Central memory CD8-positive, alpha-beta T cell (primary cell): ENCODE measurements at places on chromosomes 3 and 15.

GRCh38 chr3:124177071-124177470, 185.1 kb upstream of the ROPN1 start:
- no peak for DNase-seq
- no peak overlapping the region for H3K4me3 ChIP-seq
- no peaks in the 10 kb centered on the region for H3K4me1 ChIP-seq
- no peaks in the 10 kb centered on the region for H3K27me3 ChIP-seq
- H3K27ac ChIP-seq = no peak overlapping the region

DNA sequence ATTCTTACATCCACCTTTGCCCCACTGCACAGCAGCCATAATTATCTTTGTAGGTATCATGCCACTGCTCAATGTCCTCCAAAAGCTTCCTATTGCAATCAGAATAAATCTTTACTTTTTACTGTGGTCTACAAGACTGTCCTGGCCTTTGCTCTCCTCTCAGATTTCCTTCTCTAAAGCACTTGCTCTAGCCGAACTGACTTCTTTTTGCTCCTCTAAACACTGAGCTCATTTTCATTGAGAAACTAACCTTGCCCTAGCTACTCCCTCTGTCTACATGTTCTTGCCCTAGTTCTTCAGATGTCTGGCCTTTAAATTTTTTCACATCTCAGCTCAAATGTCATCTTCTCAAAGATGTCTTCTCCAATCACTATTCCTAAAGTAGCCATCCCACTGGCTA, 342.8 kb downstream of the TBC1D5 start:
- H3K27ac ChIP-seq = no peak overlapping the region
- no peaks in the 10 kb centered on the region for H3K27me3 ChIP-seq
- H3K4me1 ChIP-seq = no peaks in the 10 kb centered on the region
- H3K36me3 ChIP-seq = peaks cover 4% of the 10 kb centered on the region

DNA sequence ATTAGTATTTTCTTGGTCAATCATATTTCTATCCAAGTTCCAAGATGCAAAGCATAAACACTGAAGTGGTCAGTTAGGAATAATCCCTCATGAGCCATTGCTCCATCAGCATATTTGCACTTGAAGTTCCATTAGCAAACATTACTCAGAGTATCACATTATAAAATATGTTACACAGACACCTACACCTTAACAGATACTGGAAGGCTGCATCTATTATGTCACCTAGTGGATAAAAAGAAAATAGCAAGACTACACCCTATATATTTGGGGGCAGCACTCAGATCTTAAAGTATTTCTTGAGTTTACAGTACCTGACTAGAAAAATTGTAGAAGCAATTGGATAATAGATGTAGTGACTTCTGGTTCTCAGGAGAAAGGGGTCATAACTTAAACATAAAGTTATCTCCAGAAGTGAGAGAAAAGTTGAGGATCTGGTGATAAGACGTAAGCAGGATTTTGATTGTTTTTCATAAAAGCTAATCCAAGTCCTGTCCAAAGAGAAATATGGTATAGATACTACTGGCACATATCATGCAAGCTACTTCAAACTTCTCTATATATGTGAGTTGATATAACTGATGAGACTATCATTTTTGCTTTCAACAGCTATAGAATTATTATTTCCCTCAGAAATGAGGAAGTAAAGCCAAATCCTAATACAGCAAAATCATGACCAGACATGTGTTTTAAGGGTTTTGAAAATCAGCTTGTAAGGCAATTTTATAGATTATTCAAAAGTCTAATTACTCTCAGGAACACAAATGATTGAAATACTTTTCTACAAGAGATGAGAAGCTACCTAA, 422.2 kb downstream of the GBE1 start:
- no peaks in the 10 kb centered on the region for H3K4me1 ChIP-seq
- H3K27me3 ChIP-seq = no peaks in the 10 kb centered on the region
- H3K36me3 ChIP-seq = no peaks in the 10 kb centered on the region
- H3K4me3 ChIP-seq = no peak overlapping the region

- H3K4me1 ChIP-seq = no peaks in the 10 kb centered on the region
- H3K27me3 ChIP-seq = peaks cover 31% of the 10 kb centered on the region
- no peaks in the 10 kb centered on the region for H3K36me3 ChIP-seq
- DNase-seq = no peak
- no peak overlapping the region for H3K4me3 ChIP-seq
- no peak overlapping the region for H3K27ac ChIP-seq
Observed at GRCh38 chr15:89781891-89782618, 5.9 kb downstream of the MESP2 start.

DNA sequence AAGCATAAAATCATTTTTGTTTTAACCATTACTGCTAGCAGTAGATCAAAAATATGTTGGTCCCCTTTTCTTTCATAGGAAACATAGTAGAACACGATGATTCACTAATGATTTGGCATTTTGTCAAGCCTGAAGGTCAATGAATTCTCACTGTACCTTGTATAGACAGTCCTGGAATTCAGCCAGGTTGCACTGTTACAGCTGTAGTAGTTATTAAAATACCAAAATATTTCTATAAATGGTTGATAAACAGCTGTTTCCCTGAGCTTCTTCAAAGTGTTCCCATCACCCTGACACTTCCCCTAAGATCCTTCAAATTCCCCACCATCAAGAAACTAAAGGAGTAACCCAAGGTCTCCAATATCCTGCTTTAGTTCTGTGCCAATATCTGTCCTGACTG, 200.9 kb downstream of the ATP8B4 start:
- no peak overlapping the region for H3K4me3 ChIP-seq
- no peak for DNase-seq
- H3K4me1 ChIP-seq = no peaks in the 10 kb centered on the region
- H3K27me3 ChIP-seq = peaks cover 10% of the 10 kb centered on the region
- H3K36me3 ChIP-seq = no peaks in the 10 kb centered on the region

DNA sequence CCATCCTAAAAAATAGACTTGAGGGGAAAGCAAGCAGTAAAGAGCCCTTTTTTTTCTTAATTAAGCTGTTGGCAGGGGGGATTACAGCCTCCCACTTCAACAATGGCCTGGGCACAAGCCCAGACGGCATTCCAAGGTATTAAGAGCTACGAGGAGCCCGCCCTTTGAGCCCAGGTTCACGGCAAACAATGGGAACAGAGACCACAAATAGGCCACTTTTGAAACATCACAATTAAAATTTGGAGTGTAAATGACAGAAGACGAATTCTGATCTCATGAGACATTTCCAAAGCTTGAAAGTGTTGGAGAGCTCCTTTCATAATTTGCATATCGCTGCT, 8.9 kb downstream of the CHSY1 start:
- H3K27ac ChIP-seq = peak overlapping the region; percentile 93
- H3K4me3 ChIP-seq = peak overlapping the region; percentile 74
- peaks cover 81% of the 10 kb centered on the region for H3K4me1 ChIP-seq
- peaks cover 5% of the 10 kb centered on the region for H3K36me3 ChIP-seq
- no peaks in the 10 kb centered on the region for H3K27me3 ChIP-seq

GRCh38 chr3:138781012-138781470, 53.7 kb downstream of the PIK3CB start:
- peak overlapping the region; percentile 31 for H3K4me3 ChIP-seq
- H3K36me3 ChIP-seq = peaks cover 8% of the 10 kb centered on the region
- H3K27ac ChIP-seq = peak overlapping the region; percentile 92

- H3K4me1 ChIP-seq = no peaks in the 10 kb centered on the region
- DNase-seq = no peak
- no peaks in the 10 kb centered on the region for H3K27me3 ChIP-seq
Observed at GRCh38 chr3:81270603-81271379, 490.7 kb downstream of the GBE1 start.

DNA sequence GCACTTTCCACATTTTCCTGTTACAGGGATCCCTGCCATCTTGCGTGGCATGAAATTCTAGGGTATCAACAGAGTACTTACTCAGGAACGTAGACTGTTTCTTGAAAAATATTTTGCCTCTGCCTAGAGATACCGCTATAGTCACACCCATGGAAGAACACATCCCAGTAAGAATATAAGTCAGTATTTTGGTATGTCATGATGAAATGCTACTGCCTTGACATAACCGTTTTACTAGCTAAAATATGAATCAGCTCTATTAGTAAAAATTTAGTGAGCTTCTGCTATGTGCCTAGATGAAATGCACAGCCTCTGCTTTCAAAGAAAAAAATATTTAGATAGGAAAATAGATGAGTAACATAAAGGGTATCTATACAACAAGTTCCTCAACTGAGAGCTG, 276.4 kb downstream of the TBC1D5 start:
- H3K4me3 ChIP-seq = no peak overlapping the region
- no peaks in the 10 kb centered on the region for H3K27me3 ChIP-seq
- peaks cover 4% of the 10 kb centered on the region for H3K36me3 ChIP-seq
- no peak overlapping the region for H3K27ac ChIP-seq
- H3K4me1 ChIP-seq = no peaks in the 10 kb centered on the region

- H3K36me3 ChIP-seq = no peaks in the 10 kb centered on the region
- H3K27ac ChIP-seq = no peak overlapping the region
- DNase-seq = no peak
- no peaks in the 10 kb centered on the region for H3K4me1 ChIP-seq
- no peaks in the 10 kb centered on the region for H3K27me3 ChIP-seq
Observed at GRCh38 chr3:35946121-35946853, 307.0 kb downstream of the ARPP21 start.

DNA sequence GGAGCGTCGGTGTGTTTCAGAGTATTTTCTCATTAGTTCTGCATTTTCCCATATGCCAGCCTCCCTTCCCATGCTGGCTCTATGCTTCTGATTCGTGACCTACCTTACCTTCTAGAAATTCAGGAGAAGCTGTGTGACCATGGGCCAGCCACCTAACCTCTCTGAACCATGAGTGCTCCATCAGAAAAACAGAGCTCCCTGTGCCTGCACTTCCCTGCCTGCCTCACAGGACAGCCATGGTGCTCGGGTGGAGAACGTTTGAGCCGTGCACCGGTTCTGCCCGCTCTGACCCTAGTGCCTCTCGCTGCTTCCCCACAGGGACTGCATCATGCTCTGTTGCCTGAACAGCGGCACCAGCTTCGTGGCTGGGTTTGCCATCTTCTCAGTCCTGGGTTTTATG, 74.5 kb upstream of the SLC6A1 start:
- H3K4me1 ChIP-seq = no peaks in the 10 kb centered on the region
- no peak for DNase-seq
- H3K27me3 ChIP-seq = peaks cover 40% of the 10 kb centered on the region
- no peaks in the 10 kb centered on the region for H3K36me3 ChIP-seq

- H3K27me3 ChIP-seq = no peaks in the 10 kb centered on the region
- no peak overlapping the region for H3K4me3 ChIP-seq
- H3K4me1 ChIP-seq = no peaks in the 10 kb centered on the region
- H3K27ac ChIP-seq = no peak overlapping the region
- no peaks in the 10 kb centered on the region for H3K36me3 ChIP-seq
Observed at GRCh38 chr3:87414271-87414670, 137.9 kb upstream of the POU1F1 start.

DNA sequence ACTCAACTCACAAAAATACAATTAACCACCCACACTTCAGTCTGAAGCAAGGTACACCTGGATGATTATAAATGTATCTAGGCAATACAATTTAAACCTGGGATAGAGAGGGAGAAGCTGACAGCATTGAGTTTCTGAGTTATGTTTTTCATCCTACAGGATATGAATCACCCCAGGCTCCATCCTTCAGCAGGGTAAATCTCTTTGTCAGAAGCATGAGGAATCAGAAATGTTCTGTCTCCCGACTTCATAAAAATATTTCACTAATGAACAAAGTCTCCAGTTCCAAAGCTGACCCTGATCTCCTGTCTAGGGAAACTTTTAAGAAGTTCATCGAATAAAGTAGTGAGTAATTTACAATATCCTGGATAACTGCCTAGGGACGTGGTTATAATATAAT, 25.5 kb upstream of the FRMD4B start:
- no peak overlapping the region for H3K27ac ChIP-seq
- H3K4me1 ChIP-seq = peaks cover 6% of the 10 kb centered on the region
- no peak overlapping the region for H3K4me3 ChIP-seq
- H3K27me3 ChIP-seq = no peaks in the 10 kb centered on the region
- no peaks in the 10 kb centered on the region for H3K36me3 ChIP-seq
- DNase-seq = no peak

DNA sequence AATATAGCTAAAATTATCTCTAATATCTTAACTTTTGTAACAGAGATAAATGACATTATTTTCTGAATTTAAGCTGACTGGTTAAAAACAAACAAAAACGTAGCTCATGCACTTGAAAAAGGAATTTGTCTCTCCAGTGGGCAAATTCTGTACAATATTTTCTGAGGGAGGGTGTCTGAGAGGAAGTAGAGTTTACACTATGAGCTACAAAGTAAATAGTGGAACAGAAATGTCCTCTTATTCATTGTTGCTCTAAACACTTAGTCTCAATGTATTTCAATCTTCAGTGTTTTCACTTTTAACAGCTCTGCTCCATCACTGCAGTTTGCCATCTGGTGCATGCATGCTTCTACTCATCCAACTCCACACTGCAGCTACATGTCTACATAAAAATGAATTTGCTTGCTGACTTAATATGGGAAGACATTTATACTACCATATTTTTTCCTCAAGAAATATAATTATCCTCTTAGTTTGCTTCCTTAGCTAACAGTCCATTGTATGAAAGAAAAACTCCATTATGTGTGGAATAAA, 817.4 kb upstream of the LMCD1 start:
- H3K27me3 ChIP-seq = no peaks in the 10 kb centered on the region
- no peak for DNase-seq
- H3K27ac ChIP-seq = no peak overlapping the region

GRCh38 chr3:178743297-178743696, 207.1 kb downstream of the KCNMB2 start:
- DNase-seq = no peak
- H3K27me3 ChIP-seq = no peaks in the 10 kb centered on the region
- no peaks in the 10 kb centered on the region for H3K36me3 ChIP-seq
- H3K4me3 ChIP-seq = no peak overlapping the region
- no peaks in the 10 kb centered on the region for H3K4me1 ChIP-seq
- no peak overlapping the region for H3K27ac ChIP-seq

DNA sequence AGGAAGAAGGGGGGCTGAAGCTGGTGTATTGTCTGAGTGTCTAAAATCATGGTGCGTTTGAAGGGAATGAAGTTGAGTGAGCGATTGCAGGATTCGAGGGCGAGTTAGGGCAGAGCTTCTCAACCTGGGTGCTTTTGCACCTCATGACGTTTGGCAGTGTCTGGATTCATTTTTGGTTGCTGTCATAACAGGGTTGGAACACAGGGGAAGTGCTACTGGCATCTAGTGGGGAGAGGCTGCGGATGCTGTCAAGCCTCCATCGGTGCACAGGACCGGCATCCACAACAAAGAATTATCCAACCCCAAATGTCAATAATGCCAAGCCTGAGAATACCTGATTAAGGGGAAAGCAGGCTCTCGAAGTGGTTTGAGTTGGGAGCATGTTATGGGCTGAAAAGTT, 120.0 kb downstream of the SLCO3A1 start:
- H3K36me3 ChIP-seq = no peaks in the 10 kb centered on the region
- no peak overlapping the region for H3K4me3 ChIP-seq
- H3K27ac ChIP-seq = peak overlapping the region; percentile 77
- no peaks in the 10 kb centered on the region for H3K27me3 ChIP-seq
- H3K4me1 ChIP-seq = peaks cover 51% of the 10 kb centered on the region

DNA sequence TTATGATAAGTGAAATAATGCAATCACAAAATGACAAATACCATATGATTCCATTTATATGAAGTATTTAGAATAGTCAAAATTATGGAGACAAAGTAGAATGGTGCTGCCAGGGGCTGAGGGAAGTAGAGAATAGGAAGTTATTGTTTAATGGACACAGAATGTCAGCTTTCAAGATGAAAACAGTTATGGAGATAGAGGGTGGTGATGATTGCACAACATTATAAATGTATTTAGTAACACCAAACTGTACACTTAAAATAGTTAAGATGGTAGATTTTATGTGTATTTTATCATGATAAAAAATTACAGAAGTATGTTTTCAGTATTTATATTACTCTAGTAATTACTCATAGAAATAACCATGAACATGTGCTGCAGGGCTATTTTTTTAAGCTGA, 100.8 kb upstream of the AZI2 start:
- H3K36me3 ChIP-seq = no peaks in the 10 kb centered on the region
- H3K4me3 ChIP-seq = no peak overlapping the region
- no peak for DNase-seq
